ENCODE measurements at places on chromosomes 13 and 19.

DNA sequence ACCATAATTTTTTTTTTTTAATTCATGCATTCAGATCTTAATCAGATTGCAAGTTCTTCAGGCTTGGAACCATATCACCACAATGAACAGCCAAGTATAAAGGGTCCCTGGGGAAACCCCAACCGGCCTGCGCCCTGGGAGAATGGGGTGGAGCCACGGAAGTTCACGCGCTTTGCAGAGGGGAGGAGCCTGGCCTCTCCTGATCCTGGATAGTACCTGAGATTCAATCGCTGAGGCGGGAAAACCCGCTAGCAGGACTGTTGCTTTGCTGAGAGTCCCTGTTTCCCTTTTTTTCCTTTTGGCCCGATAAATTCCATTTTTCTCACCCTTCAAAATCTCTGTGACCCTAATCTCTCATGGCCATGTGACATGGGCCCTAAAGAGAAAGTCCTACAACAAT lies 385.1 kb downstream of the IRS2 start:
- no peak for DNase-seq

DNA sequence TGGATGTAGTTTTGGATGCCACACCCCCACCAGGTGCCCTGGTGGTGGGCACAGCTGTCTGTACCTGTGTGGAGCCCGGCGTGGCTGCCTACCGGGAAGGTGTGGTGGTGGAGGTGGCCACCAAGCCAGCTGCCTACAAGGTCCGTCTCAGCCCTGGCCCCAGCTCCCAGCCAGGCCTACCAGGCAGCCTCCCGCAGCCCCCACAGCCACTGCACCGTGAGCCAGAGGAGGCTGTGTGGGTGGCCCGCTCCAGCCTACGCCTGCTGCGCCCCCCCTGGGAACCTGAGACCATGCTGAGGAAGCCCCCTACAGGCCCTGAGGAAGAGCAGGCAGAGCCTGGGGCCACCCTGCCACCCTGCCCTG lies 3.5 kb downstream of the CIC start:
- DNase-seq = no peak

DNA sequence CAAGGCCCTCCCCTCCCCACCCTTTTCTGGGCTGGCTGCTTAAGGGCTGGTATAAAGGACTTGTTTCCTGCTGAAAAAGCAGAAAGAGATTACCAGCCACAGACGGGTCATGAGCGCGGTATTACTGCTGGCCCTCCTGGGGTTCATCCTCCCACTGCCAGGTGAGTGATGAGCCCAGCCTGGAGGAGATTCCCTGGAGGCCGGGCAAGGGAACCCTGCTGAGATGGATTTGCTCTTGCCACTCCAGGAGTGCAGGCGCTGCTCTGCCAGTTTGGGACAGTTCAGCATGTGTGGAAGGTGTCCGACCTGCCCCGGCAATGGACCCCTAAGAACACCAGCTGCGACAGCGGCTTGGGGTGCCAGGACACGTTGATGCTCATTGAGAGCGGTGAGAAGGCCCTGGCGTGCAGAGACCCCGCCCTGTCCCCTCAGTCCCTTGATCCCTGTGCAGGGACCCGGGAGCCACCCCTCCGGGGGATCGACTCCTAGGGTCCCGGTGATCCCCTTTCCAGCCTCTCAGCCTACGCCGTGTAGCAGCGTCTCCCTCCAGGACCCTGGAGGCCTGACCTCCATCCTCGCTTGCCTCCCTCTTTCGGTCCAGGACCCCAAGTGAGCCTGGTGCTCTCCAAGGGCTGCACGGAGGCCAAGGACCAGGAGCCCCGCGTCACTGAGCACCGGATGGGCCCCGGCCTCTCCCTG lies at the start of gene CD177:
Gene CD177, plus strand, starts transcription at position 81 of the 699 bp plus-strand sequence. Its CDS starts 29 bp downstream, at position 110.
- no peak for DNase-seq

DNA sequence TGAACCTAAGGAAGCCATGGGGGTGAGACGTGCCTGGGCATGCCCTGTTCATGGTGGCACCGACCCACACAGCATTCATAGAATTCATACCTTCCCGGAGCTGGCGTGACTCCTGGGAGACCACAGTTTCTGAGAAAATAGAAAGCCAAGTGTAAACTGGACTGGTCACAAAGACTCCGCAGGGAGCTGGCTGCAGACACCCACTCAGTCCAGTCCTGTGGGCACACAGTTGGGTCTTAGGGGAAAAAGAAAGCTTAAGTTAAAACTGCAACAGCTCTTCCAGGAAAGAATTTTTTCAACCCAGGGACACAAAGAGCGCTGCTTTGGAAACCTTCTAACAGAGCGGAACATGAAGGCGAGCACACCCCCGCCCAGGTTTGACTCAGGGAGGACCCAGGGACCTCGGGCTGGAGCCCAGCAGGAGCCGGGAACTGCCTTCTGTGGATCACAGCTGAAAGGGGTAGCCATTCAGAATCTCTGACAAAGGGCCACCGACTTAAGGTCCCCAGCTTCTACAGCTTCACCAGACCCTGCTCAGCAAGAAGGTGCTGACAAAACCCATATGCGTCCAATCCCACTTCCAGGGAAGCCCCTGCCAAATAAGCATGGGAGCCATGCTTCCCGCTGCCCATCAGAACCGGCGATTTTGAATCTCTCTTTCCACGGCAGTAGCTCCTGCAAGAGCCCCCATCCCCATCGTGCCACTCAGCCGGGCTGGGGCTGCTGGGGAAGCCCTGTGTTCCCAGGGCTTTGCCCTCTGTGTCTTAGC lies 183.7 kb downstream of the COL4A1 start:
- DNase-seq = no peak

DNA sequence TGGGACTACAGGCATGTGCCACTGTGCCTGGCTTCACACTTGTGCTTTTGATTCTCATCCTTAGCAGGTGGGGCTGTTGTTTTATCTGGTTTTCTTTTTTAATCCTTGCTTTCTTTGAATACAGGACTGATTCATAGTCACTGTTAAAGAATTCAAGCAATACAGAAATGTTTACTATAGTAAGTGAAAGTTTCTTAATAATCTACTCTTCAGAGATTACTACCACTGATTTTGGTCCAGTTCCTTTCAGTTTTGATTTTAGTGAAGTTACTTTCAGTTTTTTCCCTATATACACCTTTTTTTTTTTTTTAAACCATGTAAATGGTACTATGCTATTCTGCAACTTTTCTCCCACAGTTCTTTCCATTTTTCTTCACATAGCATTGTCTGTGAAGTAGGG lies 53.6 kb downstream of the GATAD2A start:
- DNase-seq = no peak

- peak; percentile 46 for DNase-seq
Measured at GRCh38 chr19:4730740-4731171, 7.1 kb upstream of the DPP9 start.

DNA sequence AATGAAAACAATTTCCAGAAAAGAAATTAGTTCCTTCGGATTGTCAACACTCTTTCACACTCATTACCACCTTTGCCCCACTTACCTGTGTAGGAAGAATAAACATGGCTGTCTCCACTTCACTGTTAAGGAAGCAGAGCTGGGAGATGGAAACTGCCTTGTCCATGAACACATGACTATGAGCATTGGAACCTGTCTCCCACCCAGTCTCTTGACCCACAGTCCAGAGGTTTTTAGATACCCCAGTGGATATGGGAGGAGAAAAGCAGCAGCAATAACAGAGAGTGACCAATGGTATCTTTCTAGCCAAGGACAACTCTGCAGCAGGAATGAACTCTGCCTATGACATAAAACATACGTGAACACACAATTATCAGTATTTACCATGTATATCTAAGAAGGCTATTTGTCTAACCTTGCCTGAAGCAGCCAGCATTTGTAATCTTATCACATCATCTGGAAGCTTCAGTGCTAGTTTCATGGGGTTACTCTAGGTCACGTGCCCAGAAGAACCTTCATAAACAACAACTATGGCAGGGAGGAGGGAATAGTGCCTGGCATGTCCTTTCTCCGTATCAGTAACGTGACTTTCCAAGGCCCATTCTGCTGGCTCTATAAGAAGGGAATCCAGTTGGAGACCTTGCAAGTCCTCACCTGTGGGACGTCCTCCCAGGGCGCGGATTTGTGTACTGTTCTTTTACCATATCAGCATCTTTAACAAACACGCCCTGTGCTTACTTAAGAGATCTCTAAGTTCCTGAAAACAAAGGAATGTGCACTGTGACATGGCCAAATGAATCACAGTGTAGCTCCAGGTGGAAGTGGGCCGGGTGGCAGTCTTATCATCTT lies 221.8 kb upstream of the UBL3 start:
- DNase-seq = no peak

DNA sequence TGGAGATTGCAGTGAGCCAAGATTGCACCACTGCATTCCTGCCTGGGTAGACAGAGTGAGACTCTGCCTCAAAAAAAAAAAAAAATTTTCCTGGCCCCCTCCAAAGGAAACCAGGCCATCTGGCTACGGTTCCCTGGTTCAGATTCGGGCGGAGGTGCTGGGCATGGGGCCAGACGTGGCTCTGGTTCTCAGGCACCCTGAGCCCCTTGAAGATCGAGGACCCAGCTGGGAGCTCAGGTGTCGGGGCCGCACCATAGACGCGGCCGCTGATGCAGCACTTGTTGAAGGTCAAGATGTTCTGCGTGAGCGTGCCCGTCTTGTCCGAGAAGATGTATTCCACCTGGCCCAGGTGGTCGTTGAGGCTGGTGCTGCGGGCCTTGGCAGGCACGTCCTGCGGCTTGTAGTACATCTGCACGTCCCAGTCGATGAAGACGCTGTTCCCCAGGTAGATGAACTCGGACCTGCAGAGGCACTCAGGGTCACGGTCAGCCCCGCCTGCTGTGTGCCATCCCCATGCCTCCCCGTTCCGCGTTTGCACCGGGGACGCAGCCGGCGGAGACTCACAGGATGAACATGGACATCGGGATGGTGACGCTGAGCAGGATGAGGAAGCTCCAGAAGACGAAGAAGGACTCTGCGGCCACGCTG lies 12.3 kb downstream of the ATP8B3 start:
- DNase-seq = no peak

GRCh38 chr19:29212356-29212647 lies 649 bp downstream of the UQCRFS1 start:
- no peak for DNase-seq

DNA sequence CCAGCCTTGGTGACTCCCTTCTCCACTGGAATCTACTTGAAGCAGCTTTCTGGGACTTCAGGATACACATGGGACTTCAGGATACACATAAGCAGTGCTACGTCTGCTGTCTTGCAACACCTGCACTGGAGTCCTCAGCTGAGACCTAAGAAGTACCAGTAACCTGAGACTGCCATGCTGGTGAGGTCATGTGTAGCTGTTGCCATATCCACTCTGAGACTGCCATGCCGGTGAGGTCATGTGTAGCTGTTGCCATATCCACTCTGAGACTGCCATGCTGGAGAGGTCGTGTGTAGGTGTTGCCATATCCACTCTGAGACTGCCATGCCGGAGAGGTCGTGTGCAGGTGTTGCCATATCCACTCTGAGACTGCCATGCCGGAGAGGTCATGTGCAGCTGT lies 937.9 kb downstream of the EFNB2 start:
- no peak for DNase-seq

DNA sequence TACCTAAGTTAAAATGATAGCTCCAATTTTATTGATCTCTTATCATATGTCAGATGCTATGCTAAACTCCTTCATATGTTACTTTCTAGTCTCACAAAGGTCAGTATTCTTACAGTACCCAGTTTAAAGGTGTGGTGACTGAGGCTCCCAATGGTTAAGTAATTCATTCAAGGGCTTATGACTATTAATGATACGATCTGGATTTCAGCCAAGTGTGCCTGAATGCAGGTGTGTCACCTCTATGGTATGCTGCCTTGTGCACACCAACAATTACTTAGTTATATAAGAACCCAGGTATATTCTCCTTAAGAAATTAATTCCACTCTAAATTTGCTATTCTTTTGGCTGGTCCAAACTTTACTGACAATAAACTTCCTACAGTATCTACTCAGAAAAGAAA lies 84.6 kb upstream of the TRPC4 start:
- DNase-seq = no peak

GRCh38 chr19:28224441-28224840 lies 988.5 kb downstream of the UQCRFS1 start:
- DNase-seq = no peak

DNA sequence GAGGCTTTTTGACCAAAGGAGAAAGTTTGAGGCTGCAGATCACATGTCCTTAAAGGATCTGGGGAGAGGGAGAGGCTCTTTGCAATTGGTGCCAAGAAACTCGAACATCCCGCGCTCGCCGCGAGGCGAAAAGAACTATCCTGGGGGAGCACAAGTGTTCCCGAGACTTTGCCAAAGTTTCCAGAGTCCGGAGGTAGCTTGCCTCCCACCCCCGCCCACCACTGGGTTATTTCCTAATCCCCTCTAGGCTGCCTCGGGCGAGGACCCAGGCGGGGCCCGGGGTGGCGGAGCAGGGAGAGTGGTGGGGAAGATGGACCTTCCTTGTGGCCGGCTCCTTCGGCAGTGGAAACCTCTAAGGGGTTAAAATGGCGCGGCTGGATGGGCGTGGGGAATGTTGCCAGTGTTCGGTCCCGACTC lies 114.5 kb downstream of the KCNRG start:
- no peak for DNase-seq

GRCh38 chr13:100680131-100680530 lies 5.5 kb upstream of the TMTC4 start:
- DNase-seq = no peak

DNA sequence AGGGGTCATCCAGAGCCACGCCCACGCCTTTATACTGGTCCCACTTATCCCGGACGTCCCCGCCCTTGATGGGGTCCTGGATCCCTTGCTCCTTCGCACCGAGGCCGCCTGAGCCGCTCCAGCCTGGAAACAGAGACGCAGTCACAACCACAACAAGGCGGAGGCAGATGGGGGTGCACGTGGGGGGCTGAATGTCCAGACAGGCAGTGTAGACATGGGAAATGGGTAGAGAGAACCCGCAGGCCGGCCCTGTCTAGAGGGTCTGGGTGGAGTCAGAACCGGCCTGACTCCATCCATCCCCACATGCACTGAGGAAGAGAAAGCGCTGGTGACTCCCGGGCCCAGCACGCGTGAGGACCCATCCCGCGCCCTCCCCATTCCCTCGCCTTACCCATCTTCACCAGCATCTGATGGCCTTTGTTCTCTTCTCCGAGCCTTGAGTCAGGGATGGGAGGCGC lies 23.0 kb downstream of the CHERP start:
- no peak for DNase-seq

DNA sequence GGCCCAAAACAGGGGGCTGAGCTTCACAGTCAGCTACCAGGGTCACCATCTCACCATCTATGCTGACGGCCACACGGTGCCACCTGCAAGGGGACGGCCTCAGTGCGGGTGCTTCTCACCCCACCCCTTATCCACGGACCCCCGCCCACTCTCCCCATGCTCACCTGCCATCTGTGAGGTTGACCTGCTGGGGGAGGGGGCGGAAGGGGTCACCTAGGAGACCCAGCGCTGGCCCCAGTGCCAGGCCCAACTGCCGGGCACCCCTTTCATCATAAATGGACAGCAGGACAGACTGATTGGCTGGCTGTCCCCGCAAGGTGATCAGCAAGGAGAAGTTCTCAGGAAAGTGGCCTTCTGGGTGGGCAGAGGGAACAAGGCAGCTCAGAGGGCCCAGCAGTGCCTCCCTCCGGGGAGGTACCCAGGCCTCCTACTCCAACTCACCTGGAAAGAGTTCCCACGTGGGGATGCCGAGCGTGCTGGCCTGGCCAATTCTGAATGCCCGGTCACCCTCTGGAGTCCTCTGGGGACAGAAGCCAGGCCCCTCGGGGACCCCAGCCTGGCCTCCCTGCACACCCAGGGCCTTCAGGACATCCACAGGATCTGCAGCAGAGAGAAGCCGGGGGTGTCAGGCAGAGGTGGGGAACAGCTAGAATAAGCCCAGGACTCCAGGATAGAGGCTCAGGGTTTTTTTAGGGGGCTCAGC lies 4.5 kb downstream of the COL5A3 start:
- no peak for DNase-seq
